Stimulated activated naive CD4-positive, alpha-beta T cell treated with Interleukin-2 at 50 U/mL for 16 hours (primary cell): ENCODE measurements at places on chromosomes 5 and 9.

DNA sequence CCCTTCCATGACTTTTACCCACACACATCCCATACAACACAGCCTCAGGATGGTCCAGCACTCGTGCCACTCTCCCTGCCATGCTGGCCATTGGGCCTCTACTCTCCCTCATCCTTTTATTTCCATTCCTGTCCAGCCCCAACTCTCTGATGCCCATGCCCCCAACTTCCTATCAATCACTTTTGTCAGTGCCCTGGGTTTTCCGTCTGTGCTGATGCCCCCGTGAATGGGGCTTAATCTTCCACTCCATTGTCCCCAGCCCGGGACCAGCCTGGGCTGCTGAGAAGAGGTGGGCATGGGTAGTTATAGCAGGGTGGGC is 12.6 kb upstream of the ACSL6 start:
- DNase-seq, result no peak

- no peak for DNase-seq
Observed at GRCh38 chr9:1353291-1353690, 303.1 kb downstream of the DMRT2 start.

DNA sequence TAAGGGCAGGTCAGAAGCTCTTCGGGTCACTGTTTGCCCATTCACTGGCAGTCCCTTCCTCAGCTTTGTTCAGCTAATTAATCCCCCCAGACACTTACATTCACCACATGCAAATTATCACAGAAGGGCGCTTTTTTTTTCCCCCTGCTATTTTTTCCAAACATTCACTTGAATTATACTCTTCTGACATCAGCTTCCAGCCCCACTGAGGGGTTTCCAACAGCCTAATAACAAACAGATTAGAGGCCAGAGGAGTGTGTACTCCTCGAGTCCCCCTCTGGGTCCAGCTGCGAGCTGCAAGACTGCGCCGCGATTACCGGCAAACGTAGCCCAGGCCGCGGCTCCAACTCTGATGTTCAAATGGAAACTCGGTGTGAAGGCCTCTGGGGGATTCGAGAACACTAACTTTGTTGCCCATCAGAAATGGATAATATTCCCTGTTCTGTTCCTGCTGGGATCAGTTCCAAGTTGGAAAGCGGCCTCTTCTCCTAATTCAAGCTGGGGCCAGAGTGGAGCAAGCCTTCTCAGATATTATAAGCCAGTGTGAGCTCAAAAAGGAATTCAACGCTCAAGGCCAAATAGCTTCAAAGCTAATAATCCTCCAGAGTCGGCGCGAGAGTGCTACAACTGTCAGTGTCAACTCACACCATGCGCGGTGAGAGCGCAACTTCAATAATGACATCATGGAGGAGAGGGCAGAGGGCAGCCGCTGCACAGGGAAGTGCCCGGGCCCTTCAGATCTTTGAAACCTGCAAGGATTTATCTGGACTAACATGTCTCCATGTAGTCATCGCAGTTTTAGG is 560.8 kb downstream of the BNC2 start:
- DNase-seq, result no peak

- no peak for DNase-seq
Observed at GRCh38 chr5:74406844-74407243, 233.7 kb downstream of the ENC1 start.

DNA sequence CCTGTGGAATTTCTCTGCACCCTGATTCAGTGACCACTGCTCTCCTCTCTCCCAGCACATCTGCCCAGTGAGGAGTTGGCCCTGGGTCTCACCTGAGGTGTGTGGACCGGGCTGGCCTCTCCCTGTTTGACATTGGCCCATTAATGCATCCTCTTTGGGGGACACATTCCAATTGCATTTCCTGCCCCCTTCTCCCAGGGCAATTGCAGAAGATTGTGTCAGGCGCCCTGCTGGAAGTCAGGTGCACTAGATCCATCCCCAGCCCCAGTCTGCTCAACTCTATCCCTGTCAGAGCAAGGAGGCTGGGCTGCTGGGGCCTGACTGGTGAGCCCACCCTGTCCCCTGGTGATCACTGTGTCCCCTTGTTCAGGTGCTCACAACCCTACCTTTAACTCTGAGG is 84.5 kb downstream of the LMX1B start:
- no peak for DNase-seq

DNA sequence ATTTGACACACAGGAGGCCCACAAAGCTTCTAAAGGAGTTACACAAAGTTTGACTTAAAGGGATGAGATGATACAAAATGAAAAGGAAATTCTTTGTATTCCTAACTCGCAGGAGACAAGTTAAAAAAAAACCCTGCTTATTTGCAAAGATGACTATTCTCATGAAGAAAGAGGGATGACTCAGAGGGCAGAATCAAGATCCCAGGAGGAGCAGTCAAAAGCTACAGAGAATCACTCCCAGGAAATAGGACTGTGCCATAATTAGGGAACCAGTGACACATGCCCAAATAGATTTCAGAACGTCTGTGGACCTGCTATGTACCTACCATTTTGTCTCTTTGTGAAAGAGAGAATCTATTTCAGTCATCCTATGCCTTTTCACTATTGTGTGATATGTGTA is 103.5 kb upstream of the ARRDC3 start:
- DNase-seq, result no peak

GRCh38 chr9:131709771-131710431 is 30.0 kb downstream of the RAPGEF1 start:
- DNase-seq, result peak; percentile 67

GRCh38 chr5:177040814-177041420 is 18.4 kb downstream of the ZNF346 start:
- DNase-seq, result no peak

DNA sequence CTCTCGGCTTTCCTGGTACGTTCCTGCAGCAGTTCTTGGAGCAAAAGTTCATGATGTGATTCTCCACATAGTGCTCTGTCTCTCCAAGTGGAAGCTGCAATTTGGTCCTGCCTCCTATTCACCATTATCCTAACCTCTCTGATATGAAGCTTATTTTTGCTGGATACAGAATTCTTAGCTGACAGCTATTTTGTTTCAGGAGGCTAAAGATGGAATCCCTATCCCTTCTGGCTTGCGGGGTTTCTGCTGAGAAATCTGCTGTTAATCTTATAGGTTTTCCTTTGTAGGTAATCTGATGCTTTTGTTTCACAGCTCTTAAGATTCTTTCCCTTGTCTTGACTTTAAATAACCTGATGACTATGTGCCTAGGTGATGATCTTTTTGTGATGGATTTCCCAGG is 181.6 kb upstream of the VLDLR start:
- no peak for DNase-seq

- DNase-seq, result no peak
Observed at GRCh38 chr5:11504065-11504885, 400.0 kb downstream of the CTNND2 start.
